ENCODE measurements at places on chromosomes 2 and 18.

- DNase-seq, result no peak
These were observed 9.5 kb upstream of the TRPM8 start for GRCh38 chr2:233907627-233908026.

GRCh38 chr2:28904295-28904694, 9.8 kb downstream of the WDR43 start:
- no peak for DNase-seq

- no peak for DNase-seq
These were observed 5.5 kb downstream of the RNPEPL1 start for GRCh38 chr2:240573516-240574385.

DNA sequence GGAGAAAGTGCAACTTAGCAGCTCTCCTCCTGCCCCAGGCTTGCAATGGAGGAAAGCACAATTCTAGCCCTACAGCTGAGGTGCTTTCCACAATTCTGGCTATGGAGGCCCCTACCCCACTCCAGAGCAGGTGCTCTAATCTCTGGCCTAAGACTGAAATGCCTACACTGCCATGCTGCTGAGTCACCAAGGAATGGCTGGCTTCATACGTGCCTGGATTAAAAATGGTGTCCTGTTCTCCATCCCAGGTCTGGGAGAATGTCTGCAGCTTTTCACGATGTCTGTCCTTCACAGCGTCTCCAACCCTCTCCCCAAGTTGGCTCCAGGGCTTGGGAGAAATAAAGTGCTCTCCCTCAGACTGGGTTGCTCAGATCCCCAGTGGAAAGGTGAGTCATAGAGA, 48.5 kb downstream of the MBOAT2 start:
- DNase-seq, result no peak

DNA sequence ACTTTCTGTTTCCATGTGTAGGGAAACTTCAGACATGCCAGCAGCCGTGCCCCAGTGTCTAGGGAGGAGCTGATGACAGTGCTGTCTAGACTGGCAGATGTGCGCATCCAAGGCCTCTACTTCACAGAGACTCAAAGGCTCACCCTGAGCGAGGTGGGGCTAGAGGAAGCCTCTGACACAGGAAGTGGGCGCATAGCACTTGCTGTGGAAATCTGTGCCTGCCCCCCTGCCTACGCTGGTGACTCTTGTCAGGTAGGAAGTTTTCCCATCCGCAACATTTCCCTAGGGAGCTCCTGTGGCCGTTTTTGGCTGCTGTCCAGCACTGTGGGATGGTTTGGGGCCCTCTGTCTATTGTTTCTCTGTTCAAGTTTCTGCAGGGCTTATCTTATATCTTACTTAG, 143.1 kb upstream of the TTC39C start:
- DNase-seq, result no peak

- no peak for DNase-seq
These were observed 55.2 kb downstream of the ZEB2 start for GRCh38 chr2:144464730-144465129.

- DNase-seq, result no peak
These were observed 278.7 kb downstream of the BCL2 start for GRCh38 chr18:63040788-63041410.

GRCh38 chr2:107936433-107937359, 49.6 kb upstream of the SLC5A7 start:
- no peak for DNase-seq

GRCh38 chr2:9234680-9235146, 28.1 kb downstream of the ASAP2 start:
- DNase-seq, result peak; percentile 42

- no peak for DNase-seq
These were observed 802 bp upstream of the SAP130 start for GRCh38 chr2:128028668-128029054.

DNA sequence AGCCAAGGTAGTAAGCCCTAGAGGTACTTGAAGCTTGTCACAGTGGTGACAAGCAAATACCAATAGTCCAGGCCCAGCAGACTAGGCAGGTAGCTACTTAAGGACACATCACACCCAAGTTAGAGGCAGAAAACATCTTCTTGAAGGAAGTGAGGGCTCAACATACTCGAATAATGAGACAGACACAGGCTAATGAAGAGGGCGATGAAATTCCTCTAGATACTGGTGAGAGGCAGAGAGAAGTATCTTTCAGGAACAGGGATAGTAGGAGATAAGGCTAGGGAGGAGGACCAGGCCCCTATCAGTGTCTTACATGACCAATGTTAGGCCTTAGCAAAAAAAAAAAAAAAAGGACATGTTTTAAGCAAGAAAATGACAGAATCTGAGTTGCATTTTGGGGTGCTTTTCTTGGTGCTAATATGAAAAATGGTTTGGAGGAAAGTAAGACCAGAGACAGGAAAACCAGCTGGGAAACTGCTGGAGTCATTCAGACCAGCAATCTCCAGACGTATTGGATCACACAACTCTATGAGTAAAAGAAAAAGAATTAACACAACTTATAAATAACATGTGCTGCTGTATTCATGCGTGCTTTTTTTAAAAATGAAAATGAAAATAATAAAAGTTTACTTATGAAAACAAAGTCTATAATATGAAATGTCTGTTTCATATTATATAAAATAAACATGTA, 37.7 kb downstream of the COBLL1 start:
- no peak for DNase-seq

GRCh38 chr2:203532957-203533658, 2.0 kb downstream of the RAPH1 start:
- no peak for DNase-seq

DNA sequence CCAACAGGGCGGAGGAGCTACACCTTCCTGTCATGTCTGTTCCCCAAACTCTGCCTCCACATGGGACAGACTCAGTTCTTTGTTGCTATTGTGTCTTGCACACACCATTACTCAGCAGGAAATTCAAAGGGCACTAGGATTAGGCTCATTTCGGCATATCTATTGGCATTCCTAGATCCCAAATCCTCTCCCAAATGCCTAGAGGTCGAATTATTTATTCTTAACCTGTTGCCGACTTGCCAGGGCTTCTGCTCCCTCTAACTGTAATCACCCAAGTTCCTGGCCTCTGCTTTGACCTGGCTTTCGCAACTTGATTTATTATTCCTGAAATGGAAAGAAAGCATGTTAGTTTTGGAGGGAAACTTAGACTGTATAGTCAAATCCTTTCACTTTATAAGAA, 67.8 kb upstream of the ST6GAL2 start:
- DNase-seq, result no peak

DNA sequence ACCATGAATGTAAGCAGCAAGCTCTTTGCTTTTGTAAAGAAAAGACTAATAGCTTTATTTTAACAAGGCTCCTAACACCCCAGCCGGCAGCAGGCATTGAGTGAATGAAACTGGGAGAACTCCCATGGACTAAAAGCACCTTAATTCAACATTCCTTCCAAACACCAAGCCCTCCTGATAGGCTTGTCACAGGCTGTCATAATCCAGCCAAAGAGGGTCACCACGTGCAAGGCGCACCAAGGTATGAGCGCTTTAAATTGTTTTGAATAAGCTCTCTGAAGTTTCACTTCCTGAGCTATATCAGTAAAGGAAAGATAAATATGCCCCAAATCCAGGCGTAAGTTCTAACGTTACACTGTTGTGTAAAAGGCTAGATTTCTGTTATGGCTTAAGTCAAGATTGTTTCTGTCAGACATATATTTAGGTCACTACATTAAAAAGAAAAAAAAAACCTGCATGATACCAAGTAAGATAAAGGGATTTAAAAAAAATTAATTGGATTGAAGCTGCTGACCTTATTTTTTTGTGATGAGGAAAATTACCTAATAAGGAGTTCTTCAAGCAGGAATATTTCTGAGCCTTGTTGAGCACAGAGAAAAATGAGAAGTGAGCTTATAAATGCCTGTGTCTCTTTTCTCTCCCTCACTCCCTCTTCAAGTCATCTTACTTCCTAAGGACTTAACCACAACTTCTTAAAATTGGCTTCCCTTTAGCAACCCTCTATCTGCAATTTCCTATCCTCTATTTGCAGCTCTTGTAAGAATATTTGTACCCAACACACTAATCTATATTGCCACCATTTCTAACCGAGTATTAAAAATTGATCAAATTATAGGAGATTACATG, 136.1 kb upstream of the NRP2 start:
- no peak for DNase-seq

GRCh38 chr18:7562491-7562890, 4.6 kb upstream of the PTPRM start:
- DNase-seq, result no peak

GRCh38 chr2:170533156-170533555, 182.0 kb upstream of the SP5 start:
- DNase-seq, result no peak

GRCh38 chr2:197777823-197778407, 7.2 kb downstream of the BOLL start:
- DNase-seq, result no peak

GRCh38 chr2:106058469-106059137, 135.5 kb downstream of the UXS1 start:
- no peak for DNase-seq

- DNase-seq, result no peak
These were observed 1133.6 kb upstream of the ZEB2 start for GRCh38 chr2:145653553-145653952.

- no peak for DNase-seq
These were observed 18.2 kb downstream of the SNORC start for GRCh38 chr2:232888099-232888836.

- no peak for DNase-seq
These were observed 98.7 kb upstream of the MGAT5 start for GRCh38 chr2:134155134-134155533.

DNA sequence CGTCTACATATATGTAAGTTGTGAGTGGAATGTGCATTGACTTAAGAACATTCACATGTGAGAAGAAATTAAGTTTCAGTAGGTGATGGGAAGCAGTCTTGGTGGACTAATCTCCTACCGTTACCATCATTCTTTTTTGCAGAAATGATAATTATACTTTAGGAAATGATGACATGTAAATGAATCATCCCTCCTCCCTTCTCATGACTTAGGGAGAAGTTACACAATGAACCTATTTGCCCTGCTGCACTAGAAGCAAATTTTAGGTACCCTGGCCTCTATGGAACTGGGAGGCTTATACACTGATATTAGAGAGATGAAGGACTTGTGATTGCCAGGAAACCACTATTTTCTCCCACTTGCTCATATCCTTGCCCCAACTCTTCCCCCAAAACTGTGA, 214.2 kb downstream of the CALCRL start:
- no peak for DNase-seq

GRCh38 chr2:147468963-147469362, 375.9 kb upstream of the ACVR2A start:
- DNase-seq, result no peak

GRCh38 chr2:44291281-44292248, 16.3 kb downstream of the SLC3A1 start:
- no peak for DNase-seq

- no peak for DNase-seq
These were observed 60.0 kb downstream of the IL1R2 start for GRCh38 chr2:102051692-102052277.

DNA sequence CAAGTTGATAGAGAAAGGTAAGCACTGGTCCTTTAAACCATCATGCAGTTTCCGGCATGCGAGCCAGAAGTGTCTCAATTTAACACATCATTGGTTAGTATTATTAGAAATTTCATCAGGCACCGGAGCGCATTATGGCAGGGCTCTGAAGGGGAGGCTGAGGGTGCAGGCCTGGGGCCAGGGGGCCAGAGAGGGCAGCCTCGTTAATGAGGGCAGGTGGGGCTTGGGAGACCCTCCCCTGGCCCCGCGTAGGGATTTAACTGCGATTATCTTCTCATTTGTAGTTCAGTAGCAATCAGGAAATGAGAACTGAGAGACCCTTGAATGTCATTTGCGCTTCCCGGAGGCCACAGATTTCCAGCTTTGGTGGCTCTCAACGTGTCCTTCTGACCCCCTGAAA, 246.4 kb downstream of the KLHL29 start:
- DNase-seq, result no peak

DNA sequence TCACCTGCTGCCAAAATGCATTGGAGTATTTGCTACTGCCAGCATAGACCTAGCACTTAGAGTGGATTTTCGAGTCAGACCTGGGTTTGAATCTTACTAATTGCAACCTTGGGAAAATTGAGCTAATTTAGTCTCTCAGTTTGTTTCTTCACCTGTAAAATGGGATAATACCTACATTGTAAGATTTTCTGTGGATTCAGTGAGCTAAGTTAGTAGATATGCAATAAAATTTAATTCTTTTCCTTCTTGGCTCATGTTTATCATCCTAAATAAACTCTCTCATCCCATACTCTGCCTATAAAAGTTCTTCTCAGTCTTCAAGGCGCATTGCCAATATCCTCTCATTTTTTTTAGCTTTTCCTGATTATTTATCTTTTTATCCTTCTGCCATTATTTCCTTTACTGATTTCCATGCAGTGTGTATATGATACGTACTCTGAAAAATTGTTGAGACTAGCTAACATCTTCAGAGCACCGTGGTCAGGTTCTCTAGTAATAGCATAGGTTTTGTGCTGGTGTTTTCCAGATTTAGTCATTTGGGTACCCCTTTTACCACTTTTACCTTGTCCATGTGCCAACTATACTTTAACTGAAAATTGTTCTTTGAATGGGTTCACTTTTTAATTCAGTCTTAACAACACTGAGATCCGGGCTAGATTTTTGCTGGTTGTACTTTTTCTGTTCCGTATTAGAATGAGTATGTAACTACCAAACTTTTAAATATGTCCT, 7.3 kb downstream of the CEP192 start:
- DNase-seq, result no peak

DNA sequence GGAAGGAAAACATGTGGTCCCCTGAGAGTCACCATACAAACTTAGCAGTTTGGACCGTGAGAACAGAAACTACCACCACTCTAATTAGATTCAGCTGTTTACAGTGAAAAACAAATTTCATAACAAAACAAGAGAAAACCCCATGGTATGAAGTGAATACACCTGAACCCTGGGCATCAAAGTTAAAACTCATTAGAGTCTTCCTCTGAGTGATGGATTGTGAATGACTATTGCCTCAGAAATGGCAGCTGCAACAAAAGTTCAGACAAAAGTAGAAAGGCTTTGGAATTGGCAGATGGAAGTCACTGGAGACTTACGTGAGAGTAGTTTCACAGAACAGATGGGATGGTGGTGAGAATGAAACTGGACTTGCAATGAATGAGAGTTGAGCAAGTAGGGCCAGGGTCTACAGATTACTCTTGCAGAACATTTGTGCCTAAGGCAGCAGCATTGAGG, 98.0 kb downstream of the AAK1 start:
- no peak for DNase-seq

DNA sequence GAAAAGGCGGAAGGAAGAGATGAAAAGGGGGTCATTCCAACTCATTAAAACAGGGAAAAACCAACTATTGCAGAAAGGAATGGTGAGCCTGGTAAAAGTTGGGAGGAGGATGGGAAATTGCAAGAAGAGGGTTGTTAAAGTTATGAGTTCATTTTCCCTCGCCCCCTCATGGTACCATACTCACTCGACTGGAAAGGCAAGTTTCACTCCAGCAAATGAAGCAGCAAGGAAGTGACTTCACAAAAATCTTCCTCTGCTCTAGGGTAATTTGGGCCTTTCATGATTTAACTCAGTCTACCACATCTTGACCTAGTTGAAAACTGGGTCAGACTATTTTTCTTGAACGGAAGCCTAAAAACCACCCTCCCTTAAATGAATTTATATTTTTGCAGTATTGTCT, 22.8 kb upstream of the DAW1 start:
- no peak for DNase-seq

- no peak for DNase-seq
These were observed 514.2 kb downstream of the TXNL1 start for GRCh38 chr18:56124186-56124585.

- no peak for DNase-seq
These were observed 25.7 kb downstream of the ADI1 start for GRCh38 chr2:3493615-3494007.

GRCh38 chr2:126644630-126645191, 11.2 kb upstream of the GYPC start:
- no peak for DNase-seq

All from cerebellar nuclear complex (tissue), 1 donor.